ENCODE measurements at places on chromosomes 11 and 22.

DNA sequence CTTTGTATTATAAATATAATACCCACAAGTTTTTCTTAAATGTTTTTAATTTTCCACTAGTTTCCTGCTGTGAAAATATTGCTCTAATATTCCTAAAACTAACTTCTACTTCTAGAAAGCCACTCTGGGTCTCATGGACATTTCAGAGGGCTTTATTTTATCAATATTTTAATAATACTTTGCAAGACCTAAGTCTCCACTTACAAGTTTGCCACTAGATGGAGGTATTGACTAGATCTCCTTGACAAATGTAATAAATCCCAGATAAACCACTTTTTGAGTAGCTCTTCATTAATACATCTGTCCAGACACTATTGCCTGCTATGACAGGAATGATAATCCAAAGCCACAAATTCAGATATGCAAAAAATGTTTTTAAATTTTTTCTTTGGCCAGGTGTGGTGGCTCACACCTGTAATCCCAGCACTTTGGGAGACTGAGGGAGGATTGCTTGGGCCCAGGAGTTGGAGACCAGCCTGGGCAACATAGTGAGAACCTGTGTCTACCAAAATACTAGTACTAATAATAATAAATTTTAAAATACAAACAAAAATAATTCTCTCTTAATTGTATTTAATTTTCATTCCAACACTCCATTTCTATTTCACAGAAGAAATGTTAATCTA lies 3.5 kb upstream of the ACAT1 start:
- peak; percentile 60 for DNase-seq

DNA sequence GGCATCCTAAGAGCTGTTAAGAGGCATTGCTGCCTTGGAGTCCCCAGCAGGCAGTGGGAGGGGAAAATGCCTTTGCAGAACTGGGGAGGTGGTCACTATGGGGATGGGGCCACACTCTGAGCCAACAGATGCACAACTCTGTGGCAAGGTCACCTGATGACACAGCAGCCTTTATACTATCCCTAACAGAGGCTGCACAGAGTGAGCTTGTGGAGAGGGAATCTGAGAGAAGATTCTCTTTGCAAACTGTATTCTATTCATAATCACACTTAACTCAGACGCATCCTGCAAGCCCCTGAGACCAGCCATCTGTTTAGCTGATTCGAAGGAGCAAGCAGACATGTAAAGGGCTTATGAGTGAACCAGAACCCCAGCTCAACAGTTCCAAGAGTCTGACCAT lies 49.0 kb upstream of the TTC12 start:
- no peak for DNase-seq

DNA sequence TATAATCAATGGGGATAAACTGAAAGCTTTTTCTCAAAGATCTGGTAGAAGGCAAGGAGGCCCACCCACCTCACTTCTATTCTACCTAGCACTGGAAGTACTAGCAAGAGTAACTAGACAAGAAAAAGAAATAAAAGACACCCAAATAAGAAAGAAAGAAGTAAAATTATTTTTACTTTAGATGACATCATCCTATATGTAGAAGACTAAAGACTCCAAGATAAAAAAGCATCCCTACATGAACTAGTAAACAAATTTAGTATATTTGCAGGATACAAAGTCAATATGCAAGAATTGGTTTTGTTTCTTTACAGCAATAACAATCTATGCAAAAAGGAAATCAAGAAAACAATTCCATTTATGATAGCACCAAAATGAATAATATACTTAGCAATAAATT lies 201.5 kb upstream of the KIRREL3 start:
- DNase-seq = no peak

DNA sequence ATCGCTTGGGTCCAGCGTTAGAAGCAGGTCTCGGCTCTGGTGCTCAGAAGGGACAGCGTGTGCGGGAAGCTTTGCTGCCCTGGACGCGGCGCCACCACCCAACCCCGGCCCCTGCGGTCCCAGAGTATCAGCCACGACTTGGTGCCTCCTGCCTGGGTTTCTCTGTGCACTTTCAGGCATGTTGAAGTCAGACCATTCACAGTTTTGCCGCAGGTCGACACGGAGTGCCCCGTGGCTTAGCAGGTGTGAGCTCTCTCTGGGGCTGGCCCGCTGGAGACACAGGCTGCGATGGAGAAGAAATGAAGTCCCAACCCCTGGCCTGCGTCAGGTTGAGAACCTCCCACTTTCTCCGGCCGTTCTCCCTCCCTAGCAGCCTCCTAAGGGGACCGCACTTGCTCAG lies 494.5 kb downstream of the BRD1 start:
- no peak for DNase-seq

GRCh38 chr11:124758355-124759265 lies 3.5 kb downstream of the ESAM start:
- peak; percentile 90 for DNase-seq

- no peak for DNase-seq
Observed at GRCh38 chr11:19577976-19578619, 134.5 kb upstream of the NAV2 start.

DNA sequence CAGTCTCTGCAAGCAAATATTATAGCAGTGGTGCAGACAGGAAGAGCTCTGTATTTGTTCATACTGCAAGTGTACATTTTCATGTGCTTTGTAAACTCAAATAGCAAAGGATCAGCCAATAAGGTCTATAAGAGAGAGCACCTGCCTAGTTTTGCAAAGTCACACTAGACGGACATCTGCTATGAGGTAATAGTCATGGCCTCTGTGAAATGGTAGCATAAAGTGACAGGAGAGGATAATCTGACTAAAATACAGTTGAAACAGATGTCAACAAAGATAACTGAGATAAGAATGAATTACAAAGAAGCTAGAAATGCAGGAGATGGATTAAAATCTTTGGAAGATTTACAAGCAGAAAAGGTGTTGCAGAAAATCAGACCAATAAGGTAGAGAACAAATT lies 70.6 kb upstream of the SPON1 start:
- DNase-seq = no peak

- DNase-seq = no peak
Observed at GRCh38 chr11:34037016-34037415, 14.5 kb upstream of the CAPRIN1 start.

DNA sequence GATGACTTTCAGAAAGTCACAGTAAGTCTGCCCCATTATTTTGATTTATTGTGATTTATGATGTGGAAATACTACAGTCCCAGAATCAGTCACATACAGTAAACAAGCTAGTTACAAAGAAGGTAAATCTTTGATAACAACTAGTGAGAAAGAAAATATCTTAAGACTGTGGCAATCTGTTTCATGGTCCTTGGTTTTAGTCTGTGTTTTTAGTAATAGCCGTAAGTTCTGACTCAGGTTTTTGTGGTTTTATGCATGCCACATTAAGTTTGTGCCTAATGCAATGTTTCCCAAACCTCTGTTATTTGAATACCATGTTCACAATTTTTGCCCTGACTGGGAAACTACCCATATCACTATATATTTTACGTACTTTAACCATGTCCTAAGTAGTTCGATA lies 6.7 kb downstream of the CEP295 start:
- no peak for DNase-seq

GRCh38 chr11:69807106-69807815 lies 12.0 kb downstream of the FGF3 start:
- no peak for DNase-seq

- no peak for DNase-seq
Observed at GRCh38 chr22:43447380-43447779, 35.6 kb downstream of the MPPED1 start.

DNA sequence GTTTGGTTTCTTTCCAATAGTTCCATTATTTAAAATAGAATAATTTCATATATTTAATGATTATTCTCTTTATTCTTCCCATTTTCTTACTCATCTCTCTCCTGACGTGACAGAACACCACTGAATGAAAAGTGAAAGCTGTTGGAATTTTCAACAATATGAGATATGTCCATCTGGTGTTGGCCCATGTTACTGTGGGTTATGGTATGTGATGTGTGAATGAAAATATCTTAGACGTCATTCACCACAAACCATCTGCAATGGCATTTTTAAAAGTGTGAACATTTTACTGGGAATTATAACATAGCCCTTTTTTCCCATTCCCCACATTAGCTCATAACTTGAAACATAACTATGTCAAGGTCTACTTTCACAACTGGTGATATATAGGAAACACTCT lies 11.3 kb upstream of the OR5M1 start:
- no peak for DNase-seq

DNA sequence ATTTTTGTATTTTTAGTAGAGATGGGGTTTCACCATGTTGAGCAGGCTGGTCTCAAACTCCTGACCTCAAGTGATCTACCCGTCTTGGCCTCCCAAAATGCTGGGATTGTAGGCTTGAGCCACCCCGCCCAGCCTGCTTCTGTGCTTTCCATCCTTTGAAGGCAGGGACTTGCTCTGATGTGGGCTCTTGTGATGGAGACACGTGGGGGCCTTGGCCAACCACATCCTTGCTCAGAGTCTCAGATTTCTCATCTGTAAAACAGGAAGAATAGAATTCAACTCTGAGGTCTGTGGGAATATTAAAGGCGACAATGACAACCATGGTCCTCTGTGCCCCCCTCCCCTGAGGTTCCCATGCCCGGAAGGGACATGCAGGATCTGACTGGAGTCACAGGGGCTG lies 3.8 kb upstream of the GGA1 start:
- DNase-seq = no peak

GRCh38 chr22:39502789-39503409 lies 809 bp downstream of the MIEF1 start:
- no peak for DNase-seq

DNA sequence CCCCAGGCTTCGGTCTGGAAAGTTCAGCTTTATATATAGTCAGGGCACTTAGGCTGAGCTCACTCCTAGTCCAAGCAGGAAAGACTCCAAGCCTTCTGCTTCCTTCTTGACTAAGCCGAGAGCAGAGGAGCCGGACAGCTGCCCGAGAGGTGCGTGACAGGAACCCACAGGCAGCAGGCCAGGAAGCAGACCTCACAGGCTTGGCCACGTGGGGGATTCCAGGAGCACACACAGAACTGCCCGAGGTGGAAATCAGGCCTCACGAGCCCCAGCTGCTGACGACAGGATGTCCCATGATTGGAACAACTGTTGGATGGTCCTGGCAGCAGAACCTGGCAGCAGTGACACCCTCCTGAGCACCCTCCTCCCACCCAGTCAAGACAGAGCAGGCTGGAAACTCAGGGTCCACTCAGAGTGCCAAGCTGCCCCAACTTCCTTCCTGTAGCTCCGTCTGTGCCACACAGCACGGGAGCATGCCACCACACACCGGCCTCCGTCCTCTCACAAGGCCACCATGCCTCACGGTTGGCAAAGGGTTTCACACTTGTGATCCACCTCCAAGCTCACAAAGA lies 5.4 kb downstream of the PLA2G6 start:
- no peak for DNase-seq

DNA sequence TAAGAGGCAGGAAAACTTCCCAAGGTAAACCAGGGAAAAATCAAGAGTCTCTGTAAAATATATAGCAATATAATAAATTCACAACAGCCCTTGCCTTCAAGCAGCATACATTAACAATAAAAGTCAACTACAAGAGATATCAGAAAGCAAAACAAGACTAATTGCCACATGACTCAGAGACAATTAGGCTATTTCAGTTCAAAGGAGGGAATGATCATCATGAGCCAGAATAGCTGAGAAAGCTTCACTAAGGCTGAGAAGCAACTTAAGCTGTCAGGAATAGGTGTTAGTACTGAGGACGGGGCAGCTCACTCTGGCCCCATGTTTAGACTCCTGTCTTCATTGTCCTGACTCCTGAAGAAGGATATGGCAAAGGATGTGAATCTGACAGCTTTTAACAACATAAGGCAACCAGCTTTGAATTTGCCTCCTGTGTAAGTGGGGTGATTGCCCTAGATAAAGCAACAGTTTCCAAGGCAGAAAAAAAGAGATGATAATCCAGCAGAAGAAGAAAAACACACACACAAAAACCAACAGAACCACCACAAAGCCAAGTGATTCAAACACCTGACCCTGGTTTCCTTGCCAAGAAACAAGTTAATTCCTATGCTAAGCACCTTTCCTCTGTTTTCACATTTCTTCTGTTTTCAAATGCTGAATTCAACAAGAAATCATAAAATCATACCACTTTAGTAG lies 60.8 kb downstream of the SIK3 start:
- no peak for DNase-seq

- no peak for DNase-seq
Observed at GRCh38 chr11:94120946-94121345, 7.7 kb upstream of the PANX1 start.

- DNase-seq = no peak
Observed at GRCh38 chr11:134398079-134398444, 14.0 kb downstream of the B3GAT1 start.

DNA sequence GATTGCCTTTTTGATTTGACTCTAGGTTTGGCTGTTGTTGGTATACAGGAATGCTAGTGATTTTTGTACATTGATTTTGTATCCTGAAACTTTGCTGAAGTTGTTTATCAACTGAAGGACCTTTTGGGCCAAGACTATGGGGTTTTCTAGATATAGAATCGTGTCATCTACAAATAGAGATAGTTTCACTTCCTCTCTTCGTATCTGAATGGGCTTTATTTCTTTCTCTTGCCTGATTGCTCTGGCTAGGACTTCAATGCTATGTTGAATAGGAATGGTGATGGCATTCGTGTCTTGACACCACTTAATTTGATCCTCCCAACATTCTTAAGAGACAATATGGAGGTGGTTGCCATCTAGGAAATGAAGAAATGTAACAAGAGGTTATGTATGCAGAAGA lies 388.1 kb upstream of the API5 start:
- no peak for DNase-seq

DNA sequence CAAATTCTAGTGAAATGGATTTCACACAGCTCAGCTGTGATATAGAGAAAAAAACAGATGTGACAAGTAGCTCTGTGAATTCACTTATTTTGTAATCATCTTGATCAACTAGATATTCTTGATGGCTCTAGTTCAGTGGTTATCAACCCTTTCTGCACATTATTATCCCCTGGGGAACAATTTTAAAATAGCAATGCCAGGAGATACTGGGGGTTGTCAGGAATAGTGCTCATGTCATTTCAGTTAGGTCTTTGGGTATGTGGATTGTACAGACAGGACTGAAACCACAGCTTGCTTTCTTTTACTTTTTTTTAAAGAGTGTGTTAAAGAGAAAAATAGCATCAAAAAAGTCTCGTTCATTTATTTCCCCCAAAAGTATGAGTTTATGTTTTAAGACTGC lies 269.0 kb upstream of the PDGFD start:
- no peak for DNase-seq

DNA sequence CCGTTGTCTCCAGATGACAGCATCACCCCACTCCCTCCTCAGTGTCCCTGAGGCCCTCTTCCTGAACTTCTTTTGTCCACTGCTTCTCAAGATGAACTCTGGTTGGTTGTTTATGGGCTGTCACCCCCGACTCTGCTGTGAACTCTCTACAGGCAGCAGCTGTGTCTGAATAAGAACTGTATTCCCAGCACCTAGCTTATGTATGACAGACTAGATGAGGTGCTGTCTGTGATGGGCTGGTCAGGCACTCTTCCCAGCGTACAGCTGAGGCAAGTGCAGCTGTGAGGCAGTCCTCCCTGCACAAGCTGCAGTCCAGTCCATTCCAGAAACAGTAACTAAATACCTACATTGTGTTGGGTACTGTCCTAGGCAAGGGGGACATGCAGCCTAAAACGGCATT lies 111.4 kb upstream of the PITPNB start:
- no peak for DNase-seq
